ENCODE measurements at places on chromosomes 4 and X.

- DNase-seq = no peak
Measured at GRCh38 chr4:173434231-173434630, 35.3 kb upstream of the SCRG1 start.

DNA sequence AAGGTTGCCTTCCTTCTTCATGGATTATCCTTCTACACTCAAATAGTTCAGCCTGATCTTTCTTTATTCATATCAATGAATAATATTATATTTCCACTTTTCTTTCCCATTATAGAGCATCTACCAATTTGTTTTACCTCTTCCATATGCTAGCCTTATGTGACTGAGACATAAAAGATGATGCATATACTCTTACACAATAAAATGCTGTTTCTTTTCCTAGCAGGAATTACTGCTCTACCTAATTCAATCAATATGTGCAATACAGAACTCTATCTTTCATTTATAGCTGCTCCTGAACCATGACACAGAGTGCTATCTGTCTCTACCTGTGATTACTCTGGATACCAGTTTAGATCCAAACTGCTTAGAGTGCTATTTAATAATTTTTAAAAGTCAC, 2334.0 kb downstream of the PCDH7 start:
- no peak for DNase-seq

- peak; percentile 77 for DNase-seq
Measured at GRCh38 chr4:183986971-183987946, 82.2 kb downstream of the STOX2 start.

DNA sequence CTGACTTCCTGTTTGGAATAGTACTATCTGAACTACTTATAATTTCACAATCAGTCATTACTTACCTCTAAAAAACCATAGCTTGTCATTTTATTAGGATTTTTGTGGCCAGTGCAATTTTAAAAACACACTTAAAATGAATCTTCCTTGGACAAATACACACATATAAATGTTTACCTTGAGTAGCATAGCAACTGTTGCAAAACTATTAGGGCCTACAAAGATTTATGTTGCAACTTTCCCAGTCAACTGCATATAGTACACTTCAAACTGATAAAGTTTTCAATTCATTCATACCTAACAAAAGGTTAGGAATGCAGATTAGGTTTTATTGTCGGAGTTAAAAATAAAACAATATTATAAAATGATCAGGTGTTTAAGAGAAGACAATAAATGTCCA, 193.0 kb downstream of the PDGFC start:
- DNase-seq = no peak

DNA sequence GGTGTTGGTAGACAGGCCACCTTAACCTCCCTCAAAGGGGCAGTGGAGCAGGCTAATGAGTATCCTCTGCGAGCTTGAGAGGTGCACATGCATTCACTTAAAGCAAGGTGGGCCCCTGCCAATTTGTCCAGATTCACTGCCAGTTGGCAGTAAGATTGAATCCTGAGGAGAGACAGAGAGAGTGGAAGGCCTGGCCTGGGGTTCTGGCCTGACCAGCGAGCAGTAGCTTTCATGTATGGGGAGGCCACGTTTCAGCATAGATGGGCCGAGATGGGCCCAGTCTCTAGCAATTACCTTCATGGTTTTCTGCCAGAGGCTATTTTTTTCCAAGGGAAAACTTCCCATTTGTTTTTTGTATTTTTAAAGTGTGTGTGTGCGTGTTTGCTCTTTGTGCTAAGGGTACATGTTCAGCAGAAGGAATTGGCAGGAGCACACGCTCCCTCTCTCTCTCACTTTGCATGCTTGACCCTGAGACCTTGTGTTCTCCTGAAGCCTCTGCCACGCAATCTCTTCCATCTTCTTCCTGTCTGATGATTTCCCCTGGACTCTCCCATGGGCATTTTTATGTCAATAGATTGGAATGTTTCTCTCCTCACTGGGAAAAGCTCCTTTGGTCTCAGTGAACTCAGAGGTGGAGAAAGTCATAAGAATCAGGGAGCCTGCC, 215.8 kb upstream of the SFRP2 start:
- no peak for DNase-seq
